T-cell (primary cell): ENCODE measurements at places on chromosomes 4 and X.

DNA sequence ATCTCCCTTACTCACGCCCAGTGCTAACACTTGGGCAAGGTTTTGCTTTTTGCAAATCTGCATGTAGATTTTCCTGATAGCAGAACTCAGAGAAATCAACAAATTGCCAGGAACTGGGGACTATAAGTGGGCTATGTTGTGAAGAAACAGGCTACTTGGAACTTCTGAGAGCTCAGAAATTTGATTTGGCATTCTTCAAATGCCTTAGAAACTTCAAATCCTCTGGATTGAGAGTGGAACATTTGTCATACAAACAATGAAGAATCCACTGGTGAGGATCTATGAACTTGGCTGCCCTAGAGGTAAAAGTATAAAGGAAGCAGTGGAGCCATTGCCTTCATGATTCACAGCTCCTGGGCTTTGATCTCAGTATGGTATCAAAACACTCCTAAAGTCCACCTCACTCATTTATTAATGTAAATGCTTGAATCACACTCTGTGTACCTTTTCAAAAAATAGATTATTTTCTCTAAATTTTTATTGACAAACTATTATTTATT, 126.0 kb downstream of the GLRA3 start:
- DNase-seq: no peak

DNA sequence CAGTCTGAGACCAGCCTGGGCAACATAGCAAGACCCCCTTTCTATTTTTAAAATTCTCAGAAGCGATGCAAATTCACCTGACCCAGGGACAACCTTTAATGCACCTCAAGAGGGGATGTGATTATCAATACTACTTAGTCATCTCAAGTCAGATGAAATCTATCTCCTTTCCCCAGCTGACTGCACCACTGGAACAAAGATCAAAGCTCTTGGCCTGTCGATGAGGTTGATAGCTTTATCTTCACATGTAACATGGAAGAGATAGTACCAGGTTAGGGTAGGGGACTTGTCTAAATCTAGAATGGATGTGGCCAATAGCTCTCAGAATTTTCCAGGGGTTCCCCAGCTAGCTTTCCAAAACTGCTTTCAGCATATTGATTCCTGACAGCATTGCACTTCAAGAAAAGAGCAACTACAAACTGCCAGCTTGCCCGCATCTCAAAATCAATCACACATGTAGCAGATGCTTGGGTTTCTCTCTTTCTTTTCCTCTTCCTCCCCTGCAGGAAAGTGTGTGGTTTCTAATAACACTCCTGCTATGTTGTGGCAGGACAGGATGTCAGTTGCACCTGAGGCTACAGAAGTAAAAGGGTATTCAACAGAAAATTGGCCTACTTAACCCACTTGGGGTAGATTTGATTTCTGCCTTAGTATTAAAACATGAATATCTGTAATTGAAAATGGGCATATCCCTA, 12.2 kb upstream of the TMEM164 start:
- no peak for DNase-seq

- peak; percentile 44 for DNase-seq
These were observed at the start of gene FAM50A for GRCh38 chrX:154443992-154444754. Gene FAM50A, plus strand, starts transcription at chrX:154444141. Its CDS starts 95 bp downstream, at chrX:154444236.

- DNase-seq: no peak
These were observed 116.9 kb downstream of the RAB28 start for GRCh38 chr4:13367244-13367643.

GRCh38 chrX:44384688-44385338, 41.3 kb upstream of the EFHC2 start:
- no peak for DNase-seq

DNA sequence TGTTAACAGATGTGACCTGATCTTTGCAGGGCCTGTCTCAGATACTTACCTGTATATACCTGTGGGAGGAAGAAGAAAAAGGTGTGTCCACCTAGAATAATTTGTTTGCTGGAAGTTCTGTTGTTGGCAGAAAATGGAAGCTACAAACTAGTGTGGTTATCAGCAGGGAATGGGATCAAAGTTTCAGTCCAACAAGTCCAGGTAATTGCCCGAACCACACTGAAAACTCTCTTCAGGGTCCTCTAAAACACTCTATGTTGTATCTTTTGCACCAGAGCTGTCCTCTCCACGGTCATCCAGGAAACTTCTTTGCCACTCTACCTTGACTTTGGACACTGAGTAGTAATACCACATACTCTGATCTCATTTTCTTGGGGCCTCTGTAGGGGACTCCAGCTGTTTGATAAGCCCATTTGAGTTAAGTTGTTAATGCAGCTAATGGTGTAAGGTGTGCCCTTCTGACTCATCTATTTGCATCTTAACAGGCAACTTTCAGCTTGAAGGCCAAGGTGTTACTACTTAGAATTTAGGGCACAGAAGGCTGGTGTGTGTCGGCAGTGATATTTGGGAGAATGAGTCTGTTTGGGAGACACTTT, 38.7 kb upstream of the GATB start:
- DNase-seq: no peak

- DNase-seq: no peak
These were observed 152.0 kb downstream of the IL15 start for GRCh38 chr4:141788169-141788915.

- no peak for DNase-seq
These were observed 25.2 kb downstream of the MANBA start for GRCh38 chr4:102735582-102735981.

- DNase-seq: no peak
These were observed 13.6 kb upstream of the MAGED4B start for GRCh38 chrX:52082578-52082977.

DNA sequence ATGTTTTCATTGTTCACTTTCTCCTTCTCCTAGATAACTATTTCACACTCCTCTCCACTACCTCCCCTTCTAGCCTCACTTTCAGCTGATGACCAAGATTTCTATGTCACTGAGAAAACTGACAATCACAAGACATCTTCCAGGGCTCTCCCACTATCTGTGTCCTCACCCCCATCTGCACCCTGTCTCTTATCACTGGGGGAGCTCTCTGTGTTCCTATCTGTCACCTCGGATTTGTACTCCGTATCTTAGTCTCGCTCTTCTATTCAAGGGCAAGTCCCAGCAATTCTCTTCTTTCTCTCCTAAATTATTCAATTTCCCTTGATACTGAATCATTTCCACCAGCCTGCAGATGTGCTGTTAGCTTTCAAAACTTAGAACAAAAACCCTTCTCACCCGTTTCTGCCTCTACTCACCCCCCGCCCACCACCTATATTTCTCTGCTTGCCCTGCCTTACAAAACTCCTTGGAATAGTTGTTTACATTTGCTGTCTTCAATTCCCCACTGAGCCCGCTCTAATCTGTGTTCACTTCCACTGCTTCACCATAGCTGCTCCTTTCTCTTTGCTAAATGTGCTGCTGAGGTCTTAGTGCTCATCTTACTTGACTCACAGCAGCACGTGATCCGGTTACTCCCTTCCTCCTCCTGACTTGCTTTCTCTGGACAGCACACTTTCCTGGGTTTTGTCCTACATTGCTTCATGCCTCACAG, 293.2 kb downstream of the UNC5C start:
- DNase-seq: no peak

GRCh38 chr4:76207549-76207948, 6.1 kb downstream of the SCARB2 start:
- DNase-seq: no peak

GRCh38 chr4:53943345-53944085, 120.9 kb downstream of the CHIC2 start:
- DNase-seq: no peak

DNA sequence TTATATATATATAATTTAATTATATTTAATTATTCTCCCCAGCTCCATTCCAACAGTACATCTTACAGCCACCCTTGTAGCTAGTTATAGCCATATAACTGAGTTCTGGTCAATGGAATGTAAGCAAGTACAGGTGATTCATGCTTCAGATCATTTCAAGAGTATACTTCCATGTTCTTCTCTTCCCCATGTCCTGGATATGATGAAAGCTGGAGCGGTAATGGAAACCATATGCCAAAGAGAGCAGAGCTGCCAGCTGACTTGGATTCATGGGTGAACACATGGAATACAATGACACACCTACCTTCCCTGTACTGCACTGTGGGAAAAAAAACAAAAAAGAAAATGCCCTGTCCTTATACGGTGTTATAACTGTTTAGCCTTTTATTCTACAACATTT, 17.5 kb upstream of the CORIN start:
- no peak for DNase-seq

- DNase-seq: no peak
These were observed 2170.2 kb downstream of the PCDH7 start for GRCh38 chr4:32890398-32890797.

GRCh38 chr4:118752551-118752950, 67.4 kb downstream of the METTL14 start:
- no peak for DNase-seq

DNA sequence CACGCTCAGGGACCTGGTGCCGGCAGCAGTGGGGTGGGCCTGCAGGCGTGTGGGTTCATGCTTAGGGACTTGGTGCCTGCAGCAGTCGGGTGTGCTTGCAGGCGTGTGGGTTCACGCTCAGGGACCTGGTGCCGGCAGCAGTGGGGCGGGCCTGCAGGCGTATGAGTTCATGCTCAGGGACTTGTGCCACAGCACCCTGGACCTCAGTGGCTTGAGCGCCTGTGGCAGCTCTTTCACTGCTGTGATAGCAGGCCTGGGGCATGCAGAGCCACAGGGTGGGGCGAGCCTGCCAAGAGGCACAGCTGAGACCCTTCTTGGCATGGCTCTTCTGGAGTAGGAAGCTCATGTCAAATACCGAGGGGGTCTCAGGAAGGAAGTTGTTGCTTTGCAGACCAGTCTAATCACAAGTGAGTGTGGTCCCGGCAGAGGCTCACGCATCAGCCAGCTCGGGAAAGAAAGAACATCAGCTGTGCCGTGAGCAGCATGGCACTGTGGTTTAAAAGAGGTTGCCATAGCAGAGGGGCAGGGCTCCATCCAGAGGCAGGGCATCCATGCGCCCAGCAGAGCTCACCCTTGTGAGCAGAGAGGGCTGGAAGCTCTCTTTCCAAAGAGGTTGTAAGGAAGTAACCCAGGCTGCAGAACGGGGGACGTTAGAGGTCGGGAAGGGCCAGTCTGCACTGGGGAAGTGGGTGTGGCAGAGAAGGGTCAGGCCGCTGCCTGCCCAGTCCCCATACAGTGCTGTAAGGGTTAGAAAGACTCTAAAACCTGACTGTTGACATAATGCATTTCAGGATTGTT, 21.1 kb downstream of the PIGG start:
- no peak for DNase-seq

DNA sequence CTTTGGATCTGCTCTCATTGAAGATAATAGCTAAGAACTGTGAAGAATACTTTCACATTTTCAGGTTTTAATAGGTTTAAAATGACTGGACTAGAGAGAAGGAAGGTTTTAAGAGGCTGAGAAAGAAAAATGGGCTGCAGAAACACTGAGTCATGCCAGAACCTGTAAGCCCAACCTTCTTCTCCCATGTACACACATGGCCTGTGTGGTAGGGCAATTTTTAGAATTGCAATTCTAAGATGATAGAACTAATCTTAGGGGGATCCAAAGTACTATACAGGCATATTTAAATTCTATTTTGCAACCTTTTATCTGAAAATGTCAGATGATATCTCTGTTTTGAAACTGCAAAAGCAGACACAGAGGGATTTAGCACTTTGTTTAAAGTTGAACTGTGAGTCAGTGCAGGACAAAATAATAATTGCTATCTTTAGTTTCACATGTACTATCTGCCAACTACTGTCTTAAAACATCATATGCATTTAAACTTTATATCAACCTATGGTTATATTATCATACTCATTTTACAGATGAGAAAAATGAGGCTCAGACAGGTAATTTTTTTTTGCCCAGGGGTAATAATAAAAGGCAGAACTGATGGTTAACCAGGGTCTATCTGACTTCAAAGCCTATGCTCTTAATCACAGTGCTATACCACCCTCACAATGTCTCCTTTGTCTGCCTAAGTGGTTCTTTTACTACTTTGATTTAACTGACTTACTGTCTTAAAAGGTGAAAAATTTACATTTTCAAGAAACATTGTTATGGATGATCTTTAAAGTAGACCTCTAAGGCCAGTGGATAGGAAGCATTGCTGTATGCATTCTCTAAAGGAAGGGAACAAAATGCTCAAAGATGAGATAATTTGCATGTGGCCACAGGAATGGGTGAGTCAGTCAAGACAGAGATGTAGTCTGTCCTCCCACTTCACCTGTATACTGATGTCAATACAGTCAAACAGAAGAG, 4.3 kb downstream of the TMPRSS11E start:
- no peak for DNase-seq

DNA sequence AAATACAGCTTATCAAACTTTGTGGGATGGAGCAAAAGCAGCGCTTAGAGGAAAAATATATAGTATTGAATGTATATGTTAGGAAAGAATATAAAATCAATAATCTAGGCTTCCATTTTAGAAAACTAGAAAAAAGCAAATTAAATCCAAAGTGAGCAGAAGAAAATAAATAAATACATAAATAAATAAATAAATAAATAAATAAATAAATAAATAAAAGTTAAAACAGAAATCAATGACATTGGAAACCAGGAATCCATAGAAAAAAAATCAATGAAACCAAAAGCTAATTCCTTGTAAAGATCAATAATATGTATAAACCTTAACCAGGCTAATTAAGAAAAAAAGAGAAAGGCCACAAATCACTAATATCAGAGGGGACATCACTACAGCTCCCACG, 141.8 kb upstream of the C1QTNF7 start:
- no peak for DNase-seq

- no peak for DNase-seq
These were observed 24.2 kb upstream of the CSF2RA start for GRCh38 chrX:1244164-1245076.

GRCh38 chrX:96791559-96791958, 92.1 kb upstream of the RPA4 start:
- no peak for DNase-seq

DNA sequence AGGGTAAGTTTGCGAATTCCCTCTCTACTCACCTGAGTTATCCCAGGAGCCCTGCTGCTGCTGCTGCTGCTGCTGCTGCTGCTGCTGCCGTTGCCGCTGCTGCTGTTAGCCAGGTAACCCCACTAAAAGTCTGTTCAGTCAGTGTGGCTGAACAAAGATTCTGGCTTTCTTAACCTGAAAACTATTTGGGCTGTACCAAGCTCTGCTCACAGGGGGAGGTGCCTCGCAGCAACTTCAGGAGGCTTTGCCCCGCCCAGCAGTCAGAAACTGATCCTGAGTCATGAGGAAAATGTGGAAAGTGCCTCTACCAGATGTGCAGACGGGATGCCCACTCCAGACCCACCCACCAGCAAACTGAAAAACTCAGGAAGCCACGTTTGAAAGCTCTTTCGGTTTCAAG, at the start of gene CAPN6:
Gene CAPN6 (minus strand): TSS at position 145 of the 400 bp plus-strand sequence. CDS start 6,547 bp downstream, outside the sequence.
- DNase-seq: no peak

- no peak for DNase-seq
These were observed 59.2 kb upstream of the TMEM47 start for GRCh38 chrX:34716302-34716701.

- DNase-seq: no peak
These were observed 126.9 kb downstream of the VCX3B start for GRCh38 chrX:8591501-8591900.

DNA sequence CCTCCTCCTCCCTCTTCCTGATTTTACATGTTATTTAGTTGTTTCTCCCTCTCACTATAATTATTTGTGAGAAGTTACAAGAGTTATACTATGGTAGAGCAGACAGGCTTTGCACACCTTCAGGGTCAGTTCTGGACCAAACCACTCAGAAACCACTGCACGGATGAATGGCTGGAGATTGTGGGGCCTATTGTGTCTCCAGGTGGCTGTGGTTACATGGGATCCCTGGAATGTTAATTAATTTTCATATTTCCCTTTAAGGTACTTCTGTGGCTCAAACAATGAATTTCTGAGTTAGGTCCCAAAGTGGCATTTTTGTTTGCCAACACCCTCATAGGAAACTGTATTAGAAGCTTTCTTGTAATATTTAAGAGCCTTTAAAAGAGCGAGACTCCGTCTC, 151.9 kb downstream of the BMPR1B start:
- DNase-seq: no peak
